ENCODE measurements at places on chromosomes 1 and 21.
A peak's percentile ranks its signal among the peaks of the same experiment; 100 is the strongest.

- no peak for DNase-seq
Measured at GRCh38 chr21:44418108-44418875, 37.0 kb upstream of the LRRC3 start.

DNA sequence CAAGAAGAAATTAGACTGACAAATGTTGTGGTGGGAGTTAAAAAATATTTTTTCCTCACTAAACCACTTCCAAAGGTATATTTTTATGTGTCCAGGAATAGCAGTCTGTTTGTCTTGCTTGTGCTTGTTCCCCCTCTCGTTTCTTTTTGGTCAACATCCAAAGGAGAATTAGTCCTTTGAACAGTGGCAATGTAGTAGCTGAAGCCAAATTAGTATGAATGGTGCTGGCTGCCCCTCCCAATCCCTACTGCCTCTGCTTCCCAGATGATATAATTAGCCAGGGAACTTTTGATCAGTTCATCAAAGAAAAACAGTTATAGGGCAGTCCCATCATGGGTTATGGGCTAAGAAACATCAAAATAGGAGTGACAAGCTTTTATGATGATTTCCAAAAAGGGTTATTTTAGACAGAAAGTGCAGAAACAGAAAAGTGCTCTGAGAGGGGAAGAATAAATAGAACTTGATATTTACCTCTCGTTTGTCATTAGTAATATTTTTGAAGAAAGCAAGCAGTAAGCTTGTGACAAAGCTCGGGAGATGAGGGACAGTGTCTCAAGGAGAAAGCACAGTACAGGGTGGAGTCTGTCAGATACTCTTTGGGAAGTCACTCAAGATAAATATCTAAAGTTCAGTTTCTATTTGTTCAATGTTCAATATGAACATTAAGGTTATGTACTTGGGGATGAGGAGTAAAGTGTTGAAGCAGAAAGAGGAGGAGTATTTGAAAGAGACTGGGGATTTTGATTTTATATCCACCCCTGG, 239.1 kb downstream of the HLX start:
- no peak for DNase-seq

GRCh38 chr1:116151739-116152576, 40.8 kb downstream of the MAB21L3 start:
- peak; percentile 71 for DNase-seq

DNA sequence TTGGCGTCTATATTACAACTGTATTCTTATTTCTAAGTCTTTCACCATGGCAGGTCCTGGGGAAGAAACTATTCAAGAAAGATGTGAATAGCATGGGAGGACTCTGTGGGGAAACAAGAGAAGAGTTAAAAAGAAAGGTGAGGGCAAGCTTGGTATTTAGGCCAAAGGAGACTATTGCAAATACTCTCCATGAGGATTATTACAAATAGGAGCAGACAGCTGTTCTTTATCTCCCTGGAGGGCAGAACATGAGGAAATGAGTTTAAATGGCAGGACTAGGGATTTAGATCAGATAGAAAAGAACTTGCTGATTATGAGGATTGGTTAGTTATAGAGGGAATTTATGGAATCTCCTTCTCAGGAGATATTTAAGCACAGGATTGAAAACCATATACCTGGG, 186.8 kb downstream of the CDC7 start:
- no peak for DNase-seq

GRCh38 chr1:7280347-7280960, 490.6 kb upstream of the VAMP3 start:
- no peak for DNase-seq

DNA sequence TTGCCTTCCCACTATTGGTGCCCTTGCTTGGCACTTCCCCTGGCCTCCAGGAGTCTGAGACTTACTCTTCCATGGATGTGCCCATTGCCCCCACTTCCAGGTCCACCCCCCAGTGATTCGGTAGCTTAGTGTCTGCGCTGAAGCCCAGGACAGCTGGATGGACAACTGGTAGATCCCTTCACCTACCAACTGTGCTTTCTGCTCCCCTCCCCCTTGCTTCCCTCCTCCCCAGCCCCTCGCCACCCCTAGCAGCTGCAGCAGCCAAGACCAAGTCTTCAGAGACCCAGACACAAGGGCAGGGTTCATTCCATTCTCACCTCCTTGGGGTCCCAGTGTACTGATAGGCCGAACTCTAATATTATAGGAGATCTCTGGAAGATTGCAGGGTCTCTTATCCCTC, 6.9 kb downstream of the LMNA start:
- DNase-seq: no peak

DNA sequence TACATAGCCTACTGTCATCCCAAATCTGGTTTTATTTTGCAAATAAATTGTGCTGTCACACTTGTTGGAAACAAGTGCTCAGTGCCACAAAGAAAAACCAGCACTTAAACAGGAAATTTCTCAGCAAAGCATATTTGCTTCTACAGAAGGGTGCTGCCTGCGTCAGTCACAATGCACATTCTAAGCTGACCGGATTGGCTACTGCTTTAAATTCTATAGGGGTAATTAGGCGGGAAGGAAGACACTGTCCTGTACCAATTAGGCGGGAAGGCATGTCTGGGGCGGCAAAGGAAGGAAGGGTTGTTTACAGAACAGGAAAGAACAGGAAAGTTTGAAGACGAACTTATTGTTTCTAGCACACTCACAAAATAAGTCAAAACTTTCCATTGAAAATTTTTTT, 2.8 kb downstream of the IFI16 start:
- DNase-seq: no peak

GRCh38 chr1:71623888-71624287, 543.1 kb upstream of the ZRANB2 start:
- no peak for DNase-seq

GRCh38 chr1:67371681-67372080, 58.5 kb downstream of the SERBP1 start:
- DNase-seq: no peak

DNA sequence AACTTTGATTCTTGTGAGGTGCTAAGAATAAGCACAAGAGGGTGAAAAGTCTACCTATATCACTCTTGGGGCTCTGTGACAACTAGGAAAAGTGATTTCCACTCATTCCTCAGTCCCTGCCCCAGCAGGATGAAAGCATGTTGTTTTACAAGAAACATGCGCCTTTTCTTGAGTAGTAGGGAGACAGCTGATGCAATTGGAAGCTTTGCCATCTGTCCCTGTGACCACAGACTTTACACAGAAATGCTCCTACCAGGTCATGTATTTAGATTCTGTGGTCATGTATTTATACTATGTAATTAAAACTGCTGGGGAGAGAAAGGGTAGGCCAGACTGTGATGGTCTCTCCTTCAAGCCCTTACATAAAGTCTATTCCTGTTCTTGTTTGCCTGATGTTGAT, 445.5 kb downstream of the PTPRC start:
- no peak for DNase-seq

GRCh38 chr1:109793486-109794318, 30.0 kb upstream of the EPS8L3 start:
- peak; percentile 39 for DNase-seq

GRCh38 chr1:240705579-240705978, 93.6 kb upstream of the GREM2 start:
- DNase-seq: no peak

Data from T1000 (cell line).